Stimulated activated CD8-positive, alpha-beta memory T cell treated with anti-CD3 and anti-CD28 coated beads, Interleukin-15, amount 100 ng/mL, for 4 hours (primary cell): ENCODE measurements at places on chromosomes 2 and 18.

DNA sequence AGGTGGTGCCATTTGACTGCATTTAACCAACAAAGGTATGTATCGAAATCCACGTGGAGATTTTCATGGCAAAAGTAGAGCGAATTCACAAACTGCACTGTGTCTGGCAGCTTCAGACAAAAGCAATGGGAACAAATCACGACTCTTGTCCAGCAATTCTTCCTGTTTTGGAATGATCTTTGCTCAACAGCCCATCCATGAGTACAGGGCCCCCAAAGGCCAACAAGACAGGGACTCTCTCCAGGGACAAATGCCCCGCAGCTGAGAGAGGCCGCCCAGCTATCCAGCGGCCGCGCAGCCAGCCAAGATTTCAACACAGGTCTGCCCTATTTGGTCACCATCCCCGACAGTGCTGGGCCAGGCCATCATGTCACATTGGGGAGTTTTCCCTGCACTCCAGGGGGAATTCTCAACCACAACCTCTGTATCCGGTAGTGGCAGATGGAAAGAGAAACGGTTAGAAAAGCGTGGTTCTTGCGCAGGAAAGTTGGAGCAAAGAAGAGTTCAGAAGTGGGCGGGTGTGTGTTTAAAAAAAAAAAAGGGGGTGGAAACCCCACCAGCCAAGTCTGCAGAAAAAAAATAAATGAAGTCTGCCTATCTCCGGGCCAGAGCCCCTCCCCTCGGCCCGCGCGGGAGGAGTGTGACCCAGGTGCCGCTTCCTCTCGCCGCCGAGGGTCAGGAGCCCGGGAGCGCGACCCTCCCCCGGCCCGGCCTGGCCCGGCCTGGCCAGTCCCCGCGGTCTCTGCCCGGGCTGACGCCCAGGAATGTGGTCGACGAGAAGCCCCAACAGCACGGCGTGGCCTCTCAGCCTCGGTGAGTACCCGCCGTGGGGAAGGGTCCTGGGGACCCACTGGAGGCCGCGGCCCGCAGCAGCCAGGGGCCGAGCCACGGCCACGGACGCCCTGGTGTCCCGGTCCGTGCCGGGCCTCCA lies at the start of gene GYPC:
Gene GYPC (plus strand): TSS at position 659 of the 931 bp plus-strand sequence. CDS start 106 bp downstream, at position 765.
- no peak for DNase-seq

GRCh38 chr18:11324510-11324909 lies 175.1 kb upstream of the PIEZO2 start:
- DNase-seq, result no peak

GRCh38 chr18:12621742-12622306 lies 36.1 kb downstream of the SPIRE1 start:
- no peak for DNase-seq

DNA sequence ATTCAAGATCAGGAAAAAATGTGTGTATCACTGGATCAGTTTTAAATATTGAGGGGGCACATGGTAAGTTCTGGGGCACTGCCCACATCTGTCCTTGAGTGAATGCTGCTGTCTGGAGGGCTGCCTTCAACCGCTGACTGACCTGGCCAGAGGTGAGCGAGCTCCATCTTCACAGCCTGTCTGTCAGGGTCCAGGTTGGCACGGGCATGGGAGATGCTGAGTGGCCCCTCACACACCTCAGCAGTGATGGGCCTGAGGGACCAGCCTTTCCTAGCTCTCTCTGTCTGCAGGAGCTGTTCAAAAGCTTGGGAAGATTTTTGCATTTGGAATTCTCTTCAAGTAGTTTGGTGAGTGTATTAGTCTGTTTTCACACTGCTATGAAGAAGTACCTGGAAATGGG lies 114.8 kb upstream of the ALKAL2 start:
- DNase-seq, result no peak

DNA sequence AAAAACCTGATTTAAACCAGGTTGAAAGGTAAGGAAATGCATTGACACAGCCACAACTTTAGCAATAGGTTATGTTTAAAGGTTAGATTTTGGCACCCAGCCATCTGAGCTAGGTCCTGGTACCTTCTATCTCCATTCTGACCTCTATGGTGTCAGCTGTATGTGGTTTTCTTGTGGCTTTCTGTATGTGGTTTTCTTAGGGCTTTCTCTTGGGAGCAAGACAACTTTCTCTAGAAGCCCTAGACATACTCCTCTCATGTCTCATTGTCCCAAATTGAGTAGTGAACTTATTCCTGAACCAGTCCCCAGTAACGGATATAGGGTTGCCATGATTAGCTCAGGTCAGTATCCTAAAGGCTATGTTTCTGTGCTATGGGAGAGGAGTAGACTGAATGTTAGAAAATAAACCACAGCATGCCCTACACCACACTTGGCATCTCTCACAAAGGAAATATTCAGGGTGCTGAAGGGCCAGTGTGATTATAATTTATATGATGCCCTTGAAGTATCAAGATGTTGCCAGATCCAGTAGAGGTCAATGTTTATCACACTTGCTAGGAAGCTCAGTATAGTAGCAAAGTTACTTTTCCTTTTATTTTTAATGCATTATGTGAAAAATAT lies 176.1 kb downstream of the CAPN13 start:
- no peak for DNase-seq

- DNase-seq, result no peak
Observed at GRCh38 chr2:8752385-8752784, 70.5 kb downstream of the ID2 start.

DNA sequence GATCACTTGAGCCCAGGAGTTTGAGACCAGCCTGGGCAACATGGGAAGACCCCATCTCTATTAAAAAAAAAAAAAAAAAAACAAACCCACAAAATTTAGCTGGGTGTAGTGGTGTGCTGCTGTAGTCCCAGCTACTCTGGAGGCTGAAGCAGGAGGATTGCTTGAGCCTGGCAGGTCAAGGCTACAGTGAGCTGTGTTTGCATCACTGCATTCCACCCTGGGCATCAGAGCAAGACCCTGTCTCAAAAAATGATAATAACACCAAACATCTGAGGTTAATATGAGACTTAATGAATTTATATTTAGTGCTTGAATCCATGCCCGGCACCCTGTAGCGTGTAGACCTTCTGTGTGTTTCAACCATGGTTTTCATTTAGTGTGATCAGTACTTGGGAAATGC lies 22.8 kb downstream of the CABLES1 start:
- no peak for DNase-seq

GRCh38 chr2:26619096-26619495 lies 22.1 kb downstream of the CIB4 start:
- no peak for DNase-seq

- DNase-seq, result no peak
Observed at GRCh38 chr18:41618147-41618546, 336.9 kb upstream of the PIK3C3 start.

GRCh38 chr18:9688036-9688741 lies 19.9 kb upstream of the RAB31 start:
- no peak for DNase-seq

- DNase-seq, result no peak
Observed at GRCh38 chr18:14924226-14924625, 176.3 kb downstream of the ANKRD30B start.

GRCh38 chr18:6482198-6482977 lies 67.7 kb upstream of the L3MBTL4 start:
- no peak for DNase-seq

DNA sequence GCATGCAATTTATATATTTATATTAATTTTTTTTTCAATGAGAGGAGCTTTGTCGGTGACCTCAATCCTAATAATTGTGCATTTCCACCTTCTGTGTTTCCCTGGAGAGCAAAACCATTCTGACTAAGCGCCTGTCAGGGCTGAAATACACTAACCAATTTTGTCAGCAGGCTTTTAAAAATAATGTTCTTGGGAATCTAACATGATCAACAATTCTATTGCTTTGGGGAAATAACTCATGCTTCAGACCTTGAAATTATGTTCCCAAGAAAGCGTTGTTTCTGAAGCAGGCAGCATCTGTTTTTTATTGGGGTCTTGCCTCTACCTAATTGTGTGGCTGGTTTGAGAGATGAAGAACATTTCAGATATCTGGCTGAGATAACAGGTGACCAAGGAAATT lies 129.1 kb upstream of the ALKAL2 start:
- DNase-seq, result no peak

- no peak for DNase-seq
Observed at GRCh38 chr2:86274265-86274917, 63.0 kb downstream of the REEP1 start.

DNA sequence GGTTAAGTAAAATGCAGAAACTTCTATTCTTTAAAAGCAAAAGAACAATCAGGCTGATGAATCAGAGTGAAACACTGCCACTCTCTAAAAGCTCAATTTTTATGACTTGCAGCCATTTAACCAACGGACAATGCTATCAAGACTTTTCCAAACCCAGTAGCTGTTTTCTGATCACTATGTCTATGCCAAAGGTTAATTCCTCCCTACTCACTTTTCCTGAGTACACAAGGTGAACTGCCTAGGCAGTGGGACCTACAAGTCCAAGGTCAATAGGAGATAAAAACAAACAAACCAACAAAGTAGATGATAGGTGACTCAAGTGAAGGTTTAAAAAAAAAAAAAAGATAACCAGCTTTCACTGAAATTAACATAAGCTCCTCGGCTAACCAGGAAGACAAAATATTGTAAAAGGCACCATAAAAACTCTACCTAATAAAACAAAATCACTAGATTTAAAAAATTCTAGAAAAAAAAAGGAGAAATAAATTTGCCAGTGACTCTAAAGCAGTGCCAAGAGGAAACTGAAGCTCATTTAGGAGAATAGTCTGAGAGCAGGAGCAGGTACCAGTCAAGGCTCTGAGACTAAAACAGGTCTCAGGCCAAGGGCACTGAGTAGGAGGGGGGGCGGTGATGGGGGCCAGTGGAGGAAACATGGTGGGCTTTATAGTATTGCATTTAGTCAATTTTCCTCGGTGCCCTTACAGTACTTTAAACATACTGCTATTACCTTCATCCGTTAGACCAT lies 134.1 kb upstream of the DLGAP1 start:
- no peak for DNase-seq

GRCh38 chr2:42775186-42775585 lies 11.3 kb upstream of the OXER1 start:
- DNase-seq, result no peak

DNA sequence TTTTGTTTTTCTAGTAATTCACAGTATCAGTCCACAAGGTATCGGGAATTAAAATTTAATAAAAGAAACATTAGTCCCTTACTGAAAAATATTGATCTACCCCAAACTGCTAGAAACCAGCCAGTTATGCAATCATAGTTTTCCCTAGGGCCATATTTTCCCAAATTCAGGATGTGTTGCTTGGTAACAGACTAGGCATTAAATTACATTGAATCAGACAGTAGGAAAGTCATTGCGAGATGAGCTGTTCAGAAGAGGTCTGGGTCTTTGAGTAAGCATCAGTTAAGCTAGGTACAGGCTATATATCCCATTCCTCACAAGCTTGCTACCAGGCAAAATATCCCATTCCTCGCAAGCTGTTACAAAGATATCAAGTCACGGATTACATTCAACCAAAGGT lies 123.0 kb upstream of the CCDC150 start:
- no peak for DNase-seq
